NK-92 treated with Interleukin-12 subunit alpha and Interleukin-12 subunit beta, amount 100 ng/mL, for 24 hours (cell line): ENCODE measurements at places on chromosomes 11 and 22.

DNA sequence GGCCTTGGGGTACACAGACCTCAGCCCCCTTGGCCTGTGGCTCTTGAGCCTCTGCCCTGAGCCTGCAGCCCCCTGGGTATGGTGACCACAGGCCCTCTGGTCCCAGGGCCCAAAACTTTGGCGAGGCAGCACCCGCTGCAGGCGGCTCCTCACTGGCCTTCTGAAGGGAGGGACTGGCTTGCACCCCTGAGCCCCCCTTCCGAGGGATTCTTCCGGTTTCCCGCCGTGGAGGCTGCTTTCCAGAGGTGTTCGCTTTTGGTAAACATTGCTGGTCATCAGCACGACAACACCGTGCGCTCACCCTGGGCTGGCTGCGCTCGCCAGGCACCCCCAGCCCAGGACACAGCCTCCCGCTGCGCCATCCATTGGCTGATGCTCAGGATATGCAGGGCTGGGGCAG, 42.0 kb downstream of the GRAMD4 start:
- DNase-seq = no peak

- DNase-seq = no peak
These were observed 29.5 kb upstream of the SHANK2 start for GRCh38 chr11:71281831-71282230.

DNA sequence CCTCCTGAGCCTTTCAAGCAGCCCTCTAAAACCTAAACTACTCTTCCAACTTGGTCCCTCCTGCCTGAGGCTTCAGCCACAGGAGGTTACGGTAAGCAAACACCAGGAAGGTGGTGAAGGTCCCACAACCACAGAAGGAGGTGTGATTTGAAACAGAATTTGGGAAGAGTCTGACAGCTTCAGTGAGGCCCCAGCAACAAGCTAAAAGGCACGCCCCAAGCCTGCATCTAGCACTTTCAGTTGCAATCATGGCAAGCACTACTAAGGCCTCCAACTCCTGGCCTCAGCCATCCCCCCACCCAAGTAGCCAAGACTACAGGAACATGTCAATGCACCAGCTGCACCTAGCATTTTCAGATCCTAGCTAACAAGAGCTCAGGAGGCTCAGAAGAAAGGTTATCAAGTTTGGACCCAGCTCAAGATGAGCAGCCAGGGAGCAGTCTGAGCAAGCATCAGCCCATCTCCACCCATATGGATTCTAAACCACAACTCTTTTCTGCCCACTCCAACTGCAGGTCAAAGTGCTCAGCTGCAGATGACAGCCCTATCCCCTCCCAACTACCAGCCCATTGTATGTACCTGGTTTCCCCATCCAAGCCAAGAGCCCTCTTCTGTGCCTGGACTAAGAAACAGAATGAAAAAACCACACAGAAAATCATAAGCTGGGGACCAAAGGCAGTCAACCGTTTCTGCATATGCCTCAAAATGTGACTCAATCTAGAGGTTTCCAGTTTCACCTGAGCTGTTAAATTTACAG, 10.4 kb upstream of the AHNAK start:
- peak; percentile 83 for DNase-seq

GRCh38 chr22:16847271-16847670, 22.1 kb upstream of the XKR3 start:
- DNase-seq = no peak

- no peak for DNase-seq
These were observed 273.8 kb upstream of the ZC3H12C start for GRCh38 chr11:109819410-109819809.

GRCh38 chr22:25839755-25840154, 97.8 kb downstream of the MYO18B start:
- DNase-seq = no peak

DNA sequence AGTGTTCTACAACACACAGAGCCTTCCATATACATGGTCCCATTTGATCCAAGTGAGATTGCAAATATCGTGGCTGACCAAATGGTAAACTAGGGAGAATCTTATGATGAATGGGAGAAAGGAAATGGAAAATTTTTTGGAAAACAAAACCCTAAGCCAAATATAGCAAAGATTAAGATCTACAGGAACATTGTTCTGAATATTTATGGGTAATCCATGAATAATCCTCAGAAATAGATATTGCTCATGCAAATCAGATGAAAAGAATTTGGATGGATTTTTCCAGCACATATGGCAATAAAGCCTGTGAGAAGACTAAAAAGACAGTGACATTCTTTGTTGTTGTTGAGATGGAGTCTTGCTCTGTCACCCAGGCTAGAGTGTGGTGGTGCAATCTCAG, 21.7 kb upstream of the PRDM10 start:
- no peak for DNase-seq

GRCh38 chr11:70270877-70271648, 573 bp downstream of the PPFIA1 start:
- DNase-seq = no peak

GRCh38 chr11:44826922-44827643, 100.3 kb downstream of the TSPAN18 start:
- no peak for DNase-seq

DNA sequence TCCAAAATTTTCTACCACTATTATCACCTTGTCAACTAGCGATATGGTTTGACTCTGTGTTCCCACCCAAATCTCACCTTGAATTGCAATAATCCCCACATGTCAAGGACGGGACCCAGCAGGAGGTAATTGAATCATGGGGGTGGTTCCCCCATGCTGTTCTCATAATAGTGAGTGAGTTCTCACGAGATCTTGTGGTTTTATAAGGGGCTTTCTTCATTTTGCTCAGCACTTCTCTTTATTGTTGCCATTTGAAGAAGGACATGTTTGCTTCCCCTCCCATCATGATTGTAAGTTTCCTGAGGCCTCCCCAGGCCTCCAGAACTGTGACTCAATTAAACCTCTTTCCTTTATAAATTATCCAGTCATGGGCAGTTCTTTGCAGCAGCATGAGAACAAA, 73.5 kb upstream of the ZC3H12C start:
- DNase-seq = no peak

- no peak for DNase-seq
These were observed 169.7 kb downstream of the NXPE2 start for GRCh38 chr11:114848027-114848426.

- DNase-seq = no peak
These were observed 27.3 kb downstream of the SYT7 start for GRCh38 chr11:61553373-61554171.

DNA sequence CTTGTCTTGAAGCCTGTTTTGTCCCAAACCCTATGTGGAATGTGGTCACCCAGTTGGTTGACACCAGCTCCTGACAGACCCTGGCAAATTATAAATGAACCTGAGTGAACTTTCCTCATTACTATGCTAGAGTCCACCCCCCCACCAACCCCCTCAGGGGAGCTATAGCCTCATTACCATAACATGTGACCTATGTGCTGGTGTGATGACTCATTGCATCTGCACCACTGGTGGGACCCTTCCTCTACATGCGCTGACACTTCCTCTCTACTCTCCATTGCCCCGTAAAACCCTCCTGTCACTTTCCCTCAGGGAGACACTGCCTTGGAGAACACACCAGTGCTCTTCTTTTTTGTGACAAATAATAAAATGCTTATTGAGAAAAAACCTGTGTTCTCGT, 105.0 kb upstream of the SESN3 start:
- no peak for DNase-seq

GRCh38 chr11:119744577-119744976, 15.6 kb upstream of the NECTIN1 start:
- no peak for DNase-seq

- DNase-seq = no peak
These were observed 28.4 kb downstream of the ARHGAP32 start for GRCh38 chr11:129163714-129164164.

- DNase-seq = no peak
These were observed 3.5 kb upstream of the ELMOD1 start for GRCh38 chr11:107587306-107587979.

DNA sequence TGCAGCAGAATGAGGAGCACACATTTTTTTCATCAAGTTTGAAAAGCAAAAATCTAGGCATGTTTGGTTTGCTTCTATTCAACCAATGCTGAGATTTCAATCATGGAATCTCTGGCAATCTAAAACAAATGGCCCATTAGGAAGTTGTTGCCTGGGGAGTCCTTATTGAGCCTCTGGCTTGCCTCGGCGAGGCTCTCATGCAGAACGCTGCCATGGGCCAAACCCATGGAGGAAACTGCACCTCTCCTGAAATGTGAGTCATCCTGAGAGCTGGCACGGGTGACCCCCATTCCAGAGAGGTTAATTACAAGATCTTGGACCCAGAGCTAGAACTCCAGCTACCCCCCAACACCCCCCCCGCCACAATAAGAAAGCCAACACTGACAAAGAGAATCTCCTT, 80.7 kb downstream of the MN1 start:
- no peak for DNase-seq

GRCh38 chr22:20602609-20603164, 95.3 kb downstream of the MED15 start:
- no peak for DNase-seq

GRCh38 chr11:73393479-73394415, 17.5 kb downstream of the RELT start:
- DNase-seq = no peak

DNA sequence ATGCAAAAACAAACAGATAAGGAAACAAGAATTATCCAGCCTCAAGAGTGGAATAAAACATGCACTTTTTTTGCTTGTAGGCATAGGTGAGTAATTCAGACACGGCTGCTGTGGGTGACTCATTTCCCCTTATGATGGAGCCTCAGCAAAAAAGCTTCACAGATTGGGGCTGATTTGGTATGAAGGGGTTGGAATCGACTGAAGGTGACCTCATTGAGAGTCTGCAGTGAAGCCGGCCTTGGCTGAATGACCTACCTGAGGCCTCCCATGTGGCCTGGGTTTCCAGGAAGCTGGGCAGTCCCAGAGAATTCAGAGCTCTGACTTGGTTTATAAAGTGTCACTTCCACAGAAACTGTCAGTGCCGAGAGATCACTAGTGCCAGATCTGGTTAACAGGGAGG, 34.2 kb upstream of the VPREB1 start:
- peak; percentile 63 for DNase-seq

DNA sequence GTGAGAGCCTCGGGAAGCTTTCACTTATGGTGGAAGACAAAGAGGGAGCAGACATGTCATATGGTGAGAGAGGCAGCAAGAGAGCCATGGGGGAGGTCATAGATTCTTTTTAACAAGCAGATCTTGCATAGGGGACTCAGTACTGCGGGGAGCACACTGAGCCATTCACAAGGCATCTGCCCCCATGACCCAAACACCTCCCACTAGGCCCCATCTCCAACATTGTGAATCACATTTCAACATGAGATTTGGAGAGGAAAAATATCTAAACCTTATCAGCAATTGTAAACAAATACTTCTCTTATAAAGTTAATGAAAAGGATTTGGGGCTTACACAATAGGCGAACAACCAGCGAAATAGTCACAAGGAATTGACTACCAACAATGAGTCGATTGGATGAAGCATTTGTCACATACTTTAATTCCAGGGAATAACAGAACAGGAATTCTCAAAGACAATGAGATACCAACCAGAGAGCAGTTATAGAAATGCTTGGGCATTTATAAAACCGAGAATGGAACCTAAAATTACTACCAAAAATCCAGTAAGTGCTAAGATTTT, 7.3 kb downstream of the DDI1 start:
- no peak for DNase-seq

DNA sequence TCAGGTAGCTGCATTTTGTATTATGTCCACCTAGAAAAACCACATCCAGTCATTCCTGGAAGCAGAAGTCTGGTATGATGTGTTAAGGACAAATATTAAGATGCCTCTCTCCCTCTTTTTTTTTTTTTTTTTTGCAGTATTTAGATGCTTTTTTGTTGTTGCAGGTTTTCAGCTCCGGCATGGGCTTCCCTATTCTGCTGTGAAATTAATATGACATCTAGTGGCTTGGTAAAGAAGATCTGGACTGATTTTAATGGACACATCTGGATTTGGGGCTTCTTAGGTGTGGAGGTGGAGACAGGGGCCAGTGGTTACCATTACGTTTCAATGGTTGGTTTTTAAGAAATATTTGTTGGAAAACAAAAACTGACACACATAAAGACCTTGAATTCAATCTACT, 47.5 kb upstream of the RASSF10 start:
- no peak for DNase-seq

DNA sequence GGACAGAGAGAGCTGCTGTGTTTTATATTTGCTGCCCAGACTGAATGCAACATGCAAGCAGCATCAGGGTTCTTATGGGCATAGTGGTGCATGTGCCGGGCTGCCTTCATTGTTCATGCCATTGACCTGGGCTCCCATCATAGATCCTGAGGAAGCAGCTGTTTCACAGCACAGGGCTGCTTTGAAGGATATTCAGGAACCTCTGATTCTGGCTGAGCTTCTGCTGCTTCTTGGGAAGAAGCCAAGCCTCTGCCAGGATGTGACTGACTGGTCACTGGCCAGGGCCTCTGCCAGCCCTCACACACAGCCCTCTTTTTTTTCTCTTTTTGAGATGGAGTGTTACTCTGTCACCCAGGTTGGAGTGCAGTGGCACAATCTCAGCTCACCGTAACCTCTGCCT, 43.3 kb downstream of the CYB5R2 start:
- DNase-seq = no peak

DNA sequence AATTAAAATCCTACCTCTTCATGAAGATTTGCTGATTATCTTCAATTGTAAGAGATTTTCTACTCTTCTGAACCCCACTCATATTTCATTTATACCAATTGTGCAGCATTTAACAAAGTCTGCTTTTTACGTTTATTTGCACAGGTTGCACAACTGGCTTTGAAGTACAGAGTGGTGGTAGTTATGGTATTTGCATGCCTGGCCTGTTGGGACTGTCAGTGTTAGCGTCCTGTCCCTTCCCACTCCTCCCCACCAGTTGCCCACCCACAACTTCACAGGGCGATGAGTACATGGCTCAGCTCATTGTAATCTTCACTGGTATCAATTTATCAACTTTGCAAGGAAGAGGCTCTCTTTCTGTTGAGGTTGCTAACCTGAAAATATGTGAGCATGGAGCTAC, 372.3 kb downstream of the AASDHPPT start:
- no peak for DNase-seq
